ENCODE measurements at places on chromosomes 3 and 15.

DNA sequence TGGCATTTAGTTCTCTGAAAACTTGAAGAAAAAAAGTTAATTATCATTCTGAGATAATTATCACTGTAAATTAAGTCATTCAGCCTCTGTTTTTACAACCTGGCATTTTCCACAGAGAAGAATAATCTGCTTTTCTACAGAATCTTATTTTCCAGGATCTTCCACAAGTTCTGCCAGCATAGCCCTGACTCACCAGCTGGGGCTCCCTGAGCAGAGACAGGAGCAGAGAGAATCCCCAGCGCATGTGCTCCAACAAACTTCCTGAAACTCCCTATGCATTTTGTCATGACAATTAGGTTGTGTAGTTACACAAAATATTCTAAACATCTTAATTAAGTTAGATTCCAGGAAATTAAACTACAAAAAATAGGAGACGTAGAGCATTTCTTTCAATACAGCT lies 32.1 kb upstream of the TMEM207 start:
- no peak for DNase-seq

GRCh38 chr3:139377378-139377777 lies 12.1 kb downstream of the COPB2 start:
- no peak for DNase-seq

DNA sequence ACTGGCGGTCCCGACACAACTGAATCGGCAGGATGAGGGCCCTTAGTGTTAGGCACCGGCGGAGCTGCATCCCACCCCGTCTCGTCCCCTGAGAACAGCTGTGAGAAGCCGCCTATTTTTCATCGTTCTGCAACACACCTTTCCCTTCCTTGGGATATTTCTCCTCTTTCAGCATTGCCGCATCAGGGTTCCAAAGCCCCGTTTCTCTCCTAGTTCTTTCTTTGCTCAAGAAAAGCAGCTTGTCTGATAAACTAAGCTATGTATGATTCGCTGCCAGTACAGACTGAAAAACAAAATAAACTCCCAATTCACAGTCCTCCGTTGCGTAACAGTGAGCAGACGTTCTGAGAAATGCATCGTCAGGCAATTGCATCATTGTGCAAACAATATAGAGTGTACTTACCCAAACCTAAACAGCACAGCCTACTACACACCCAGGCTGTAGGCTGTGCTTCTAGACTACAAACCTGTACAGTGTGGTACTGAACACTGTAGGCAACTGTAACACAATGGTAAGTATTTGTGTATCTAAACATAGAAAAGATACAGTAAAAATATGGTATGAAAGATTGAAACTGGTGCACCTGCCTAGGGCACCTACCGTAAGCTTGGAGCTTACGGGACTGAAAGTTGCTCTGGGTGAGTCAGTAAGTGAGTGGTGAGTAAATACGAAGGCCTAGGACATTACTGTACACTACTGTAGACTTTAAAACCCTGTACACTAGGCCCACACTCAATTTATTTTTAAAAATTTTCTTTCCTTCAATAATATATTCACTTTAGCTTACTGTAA lies 8.9 kb upstream of the ADAMTS17 start:
- DNase-seq = no peak

DNA sequence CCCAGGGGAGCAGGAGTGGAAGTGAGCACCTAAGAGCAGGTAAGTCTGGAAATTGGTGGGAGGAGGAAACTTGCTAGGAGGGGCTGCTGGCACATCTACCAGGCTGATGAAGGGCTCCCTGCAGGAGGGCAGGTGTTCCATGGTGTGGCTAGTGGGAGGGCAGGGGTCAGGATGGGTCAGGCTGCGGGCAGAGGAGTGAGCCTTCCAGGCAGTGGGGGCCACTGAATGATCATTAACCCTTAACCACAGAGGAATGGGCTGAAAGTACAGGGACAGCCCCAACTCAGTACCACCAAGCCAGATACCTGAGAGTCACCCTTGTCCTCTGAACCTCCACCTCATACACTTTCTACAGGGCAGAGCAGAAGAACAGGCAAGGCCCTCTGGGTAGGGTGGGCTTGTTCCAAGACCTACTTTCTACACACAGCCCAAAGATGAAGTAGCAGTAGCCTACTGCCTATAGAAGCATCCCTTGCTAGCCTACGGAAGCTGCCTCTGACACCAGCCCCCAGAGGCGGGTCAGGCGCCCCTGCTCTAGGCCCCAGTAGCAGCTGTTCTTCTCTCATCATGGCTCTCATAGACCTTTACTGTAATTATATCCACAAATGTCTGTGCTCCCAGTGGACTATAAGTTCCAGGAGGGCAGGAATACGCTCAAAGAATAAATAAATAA lies 4.6 kb downstream of the RAB6B start:
- DNase-seq = no peak

GRCh38 chr3:176362191-176362731 lies 835.0 kb downstream of the TBL1XR1 start:
- no peak for DNase-seq

DNA sequence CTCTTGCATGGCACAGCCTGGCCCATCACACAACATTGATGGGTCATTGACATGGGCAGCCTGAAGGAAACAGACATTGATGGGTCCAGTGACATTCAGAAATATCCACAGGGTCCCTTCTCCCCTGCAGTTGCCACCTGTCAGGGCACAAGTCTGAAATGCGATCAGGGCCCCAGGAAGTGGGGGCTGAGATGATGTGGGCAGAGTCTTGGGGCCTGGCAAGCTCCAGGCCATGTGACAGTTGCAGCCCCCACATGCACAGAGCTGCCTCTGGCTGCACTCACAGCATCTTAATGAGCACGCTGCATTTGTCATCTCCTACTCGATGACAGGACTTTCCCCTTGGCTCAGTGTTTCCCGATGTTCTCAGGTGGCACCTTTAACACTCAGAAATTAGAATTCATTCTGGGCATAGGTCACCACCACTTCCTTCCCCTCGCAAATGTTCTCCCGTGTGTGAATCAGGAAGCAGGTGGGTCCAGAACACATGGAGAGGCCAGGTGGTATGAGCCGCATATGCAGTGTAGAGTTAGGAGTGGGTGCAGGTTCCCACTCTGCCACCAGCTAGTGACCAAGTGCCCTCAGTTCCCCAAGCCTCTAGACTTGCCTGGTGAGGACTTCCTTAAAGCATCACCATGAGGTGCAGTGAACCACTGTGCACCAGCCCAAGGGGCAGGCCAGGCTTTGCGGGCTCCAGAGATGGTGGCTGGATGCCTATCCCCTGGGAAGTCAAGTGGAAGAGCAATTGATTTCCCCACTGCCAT lies 1.6 kb upstream of the TXNRD3 start:
- DNase-seq = no peak

GRCh38 chr3:48215019-48215418 lies 8.3 kb upstream of the CAMP start:
- DNase-seq = no peak

DNA sequence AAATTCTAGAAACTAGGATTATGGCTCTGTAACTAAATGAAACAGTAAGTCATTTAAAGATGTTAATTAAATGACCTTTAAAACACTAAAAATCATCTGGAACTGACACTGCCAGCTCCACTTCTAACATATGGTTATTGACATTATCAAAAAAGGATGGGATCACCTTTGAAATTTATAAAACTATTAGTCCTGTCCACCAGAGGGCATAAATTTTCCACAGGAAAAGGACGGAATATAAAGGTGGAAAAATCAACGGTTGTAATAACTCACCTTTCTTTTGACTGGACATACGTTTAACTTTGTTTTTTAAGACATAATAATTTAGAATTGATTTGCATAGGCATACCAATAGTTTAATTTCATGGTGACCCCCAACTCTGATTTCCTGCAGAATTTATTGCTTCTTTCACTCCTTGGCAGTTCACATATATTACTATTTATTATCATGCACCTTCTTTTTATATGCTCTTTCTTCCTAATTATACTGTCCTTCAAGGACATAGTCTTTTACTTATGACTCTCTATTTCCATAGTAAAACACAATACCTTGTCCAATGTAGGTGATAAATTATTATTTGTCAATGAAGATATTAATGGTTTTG lies 345.7 kb downstream of the CADM2 start:
- DNase-seq = no peak

- DNase-seq = no peak
Measured at GRCh38 chr3:45990181-45990580, 5.4 kb downstream of the FYCO1 start.

DNA sequence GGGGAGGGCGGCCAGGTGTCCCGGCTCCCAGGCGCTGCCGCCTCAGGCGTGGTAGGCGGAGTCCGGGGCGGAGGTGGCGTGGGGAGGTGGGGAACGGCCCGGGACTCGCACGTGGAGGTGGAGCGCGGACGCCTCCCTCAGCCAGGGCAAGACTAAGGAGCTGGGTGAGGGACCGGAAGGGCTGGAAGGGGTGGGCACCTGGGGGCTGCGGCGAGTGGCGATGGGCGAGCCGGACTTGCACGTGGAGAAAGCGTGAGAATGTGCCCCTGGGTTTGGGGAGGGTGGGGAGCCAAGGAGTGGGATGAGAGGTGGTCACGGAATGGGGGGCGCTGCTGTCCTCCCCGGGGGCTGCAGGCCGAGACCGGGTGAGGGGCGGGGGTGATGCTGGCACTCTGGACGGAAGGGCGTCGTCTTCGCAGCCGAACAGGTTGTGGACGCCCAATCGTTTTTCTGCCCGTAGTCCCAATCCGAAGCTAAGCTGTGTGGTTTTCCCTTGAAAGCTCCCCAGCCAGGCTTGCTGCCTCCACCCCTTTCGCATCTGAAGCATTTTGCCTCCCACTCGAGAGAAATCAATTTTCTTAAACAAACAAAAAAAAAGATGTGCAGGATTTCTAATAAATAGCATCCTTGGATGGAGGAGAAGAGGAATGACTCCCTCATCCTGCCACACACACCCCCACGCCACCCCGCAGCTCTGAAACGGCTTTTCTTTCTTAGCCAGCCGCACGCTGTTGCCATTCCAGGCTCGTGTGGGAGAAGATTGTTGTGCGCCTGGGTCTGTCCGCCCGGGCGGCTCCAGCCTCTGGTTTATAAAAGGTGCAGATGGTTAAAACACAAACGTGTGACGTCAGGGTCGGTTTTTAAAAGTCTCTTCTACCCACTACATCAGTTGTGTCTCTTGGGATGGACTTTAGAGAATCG lies 62.5 kb upstream of the ANKRD28 start:
- no peak for DNase-seq

GRCh38 chr3:59802045-59802444 lies 752.2 kb upstream of the CFAP20DC start:
- no peak for DNase-seq

Measured in T-helper 17 cell (primary cell).